Stimulated activated CD4-positive, alpha-beta T cell treated with anti-CD3 and anti-CD28 coated beads, Interleukin-4, amount 100 ng/mL, for 24 hours (primary cell): ENCODE measurements at places on chromosomes 11 and 22.

GRCh38 chr22:31490496-31490925 lies 869 bp upstream of the EIF4ENIF1 start:
- peak; percentile 68 for DNase-seq

DNA sequence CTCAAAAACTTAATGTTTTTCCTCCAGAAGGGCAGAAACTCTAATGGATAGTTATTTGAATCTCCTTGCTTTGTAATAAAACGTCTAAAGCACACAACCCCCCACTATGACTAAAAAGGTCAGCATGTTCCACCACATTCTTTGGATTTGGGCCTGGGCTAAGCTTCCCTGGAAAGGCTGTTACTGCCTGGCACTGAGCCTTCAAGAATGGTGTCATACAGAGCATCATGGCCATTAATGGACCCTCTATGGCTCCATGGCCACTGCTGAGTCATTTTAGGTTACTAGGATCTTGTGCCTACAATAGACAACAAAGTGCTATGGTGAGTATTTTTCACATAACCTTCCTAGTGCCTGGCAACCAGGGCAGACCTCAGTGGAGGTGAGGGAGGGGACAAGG lies 242.6 kb upstream of the FAT3 start:
- no peak for DNase-seq

GRCh38 chr22:27642104-27642800 lies 159.3 kb downstream of the MN1 start:
- no peak for DNase-seq

DNA sequence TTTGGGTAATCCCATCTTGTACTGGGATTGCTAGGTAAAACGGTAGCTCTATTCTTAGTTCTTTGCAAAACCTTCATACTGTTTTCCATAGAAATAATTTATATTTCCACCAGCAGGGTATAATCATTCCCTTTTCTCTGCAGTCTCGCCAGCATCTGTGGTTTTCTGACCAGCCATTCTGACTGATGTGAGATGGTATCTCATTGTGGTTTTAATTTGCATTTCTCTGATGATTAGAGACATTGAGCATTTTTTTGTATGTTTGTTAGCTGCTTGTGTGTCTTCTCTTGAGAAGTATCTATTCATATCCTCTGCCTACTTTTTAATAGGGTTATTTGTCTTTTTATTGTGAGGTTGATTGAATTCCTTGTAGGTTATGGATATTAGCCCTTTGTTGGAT lies 220.9 kb downstream of the PGR start:
- no peak for DNase-seq

- DNase-seq, result no peak
These were observed 11.1 kb upstream of the RFPL1 start for GRCh38 chr22:29427176-29427760.

- no peak for DNase-seq
These were observed 9.4 kb downstream of the UEVLD start for GRCh38 chr11:18578975-18579598.

DNA sequence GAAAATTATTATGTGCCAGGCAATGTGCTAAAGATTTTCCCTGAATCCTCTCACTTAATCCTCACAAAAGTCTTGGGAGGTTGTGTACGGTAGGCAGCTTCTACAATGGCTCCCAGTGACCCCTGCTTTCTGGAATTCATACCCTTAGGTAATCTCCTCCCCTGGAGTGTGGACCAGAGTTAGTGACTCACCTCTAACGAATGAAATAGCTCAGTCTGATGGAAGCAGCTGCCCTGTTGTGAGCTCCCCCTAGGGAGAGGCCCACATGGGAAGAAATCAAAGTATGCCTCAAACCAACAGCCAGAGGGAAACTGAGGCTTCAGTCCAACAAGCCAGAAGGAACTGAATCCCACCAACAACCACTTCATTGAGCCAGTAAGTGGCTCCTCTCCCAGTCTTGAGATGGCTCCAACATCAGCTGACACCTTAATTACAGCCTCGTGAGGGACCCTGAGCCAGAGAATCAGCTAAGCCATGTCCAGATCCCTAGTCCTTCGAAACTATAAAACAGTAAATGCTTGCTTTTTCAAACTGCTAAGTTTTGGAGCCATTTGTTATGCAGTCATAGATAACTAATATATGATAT lies 98.9 kb upstream of the ISX start:
- no peak for DNase-seq

DNA sequence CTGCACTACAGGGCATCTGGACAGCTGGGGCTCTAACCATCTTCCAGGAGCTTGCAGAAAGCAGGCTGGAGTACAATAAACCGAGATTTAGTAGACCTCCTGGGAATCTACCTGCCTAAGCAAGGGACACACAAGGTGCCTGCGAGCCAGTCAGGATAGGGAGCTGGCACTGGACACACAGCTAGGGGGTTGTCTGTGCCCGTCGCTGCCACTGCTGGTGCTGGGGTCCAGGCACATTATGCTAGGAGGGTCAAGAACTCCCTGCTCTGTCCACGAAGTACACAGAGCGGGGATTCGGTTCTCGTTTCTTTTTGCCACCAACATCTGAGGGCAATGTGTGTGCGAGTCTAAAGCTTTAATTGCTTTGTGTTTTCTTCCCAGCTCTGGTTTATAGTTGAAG lies 4.2 kb downstream of the RIC8A start:
- DNase-seq, result no peak

- no peak for DNase-seq
These were observed 13.6 kb downstream of the TPCN2 start for GRCh38 chr11:69062169-69062855.

DNA sequence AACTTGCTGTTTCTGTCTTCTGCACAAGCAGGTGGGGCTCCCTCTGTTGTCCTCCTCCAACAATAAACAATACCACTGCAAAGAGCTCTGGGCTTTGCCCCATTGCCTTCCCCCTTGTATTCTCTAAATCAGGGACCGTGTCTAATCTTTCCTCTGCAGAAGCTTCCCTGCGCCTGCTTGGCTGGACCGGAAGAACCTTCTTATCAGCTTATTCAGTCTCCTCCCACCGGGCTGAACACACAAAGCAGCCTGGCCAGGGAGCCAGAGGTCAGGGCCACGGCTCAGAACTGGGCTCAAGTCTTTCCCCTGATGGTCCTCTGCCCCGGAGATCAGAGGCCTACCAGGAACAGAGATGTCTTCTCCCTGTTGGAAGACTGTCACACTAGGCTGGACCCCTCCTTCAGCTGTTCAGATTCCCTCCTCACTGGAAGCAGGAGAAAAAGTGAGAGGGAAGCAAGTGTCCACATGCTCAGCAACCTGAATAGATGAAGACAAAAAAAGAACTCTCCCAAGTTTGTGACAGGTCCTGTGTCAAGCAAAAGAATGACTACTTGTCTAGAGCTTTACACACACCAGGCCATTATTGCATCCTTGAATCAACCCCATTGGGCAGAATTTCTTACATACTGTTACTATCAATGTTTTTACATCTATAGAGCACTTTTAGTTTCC lies 63.7 kb downstream of the RAB30 start:
- no peak for DNase-seq

- DNase-seq, result no peak
These were observed 459.3 kb downstream of the BRD1 start for GRCh38 chr22:49368221-49368975.

GRCh38 chr22:38981005-38981991 lies 849 bp upstream of the APOBEC3B start:
- no peak for DNase-seq

DNA sequence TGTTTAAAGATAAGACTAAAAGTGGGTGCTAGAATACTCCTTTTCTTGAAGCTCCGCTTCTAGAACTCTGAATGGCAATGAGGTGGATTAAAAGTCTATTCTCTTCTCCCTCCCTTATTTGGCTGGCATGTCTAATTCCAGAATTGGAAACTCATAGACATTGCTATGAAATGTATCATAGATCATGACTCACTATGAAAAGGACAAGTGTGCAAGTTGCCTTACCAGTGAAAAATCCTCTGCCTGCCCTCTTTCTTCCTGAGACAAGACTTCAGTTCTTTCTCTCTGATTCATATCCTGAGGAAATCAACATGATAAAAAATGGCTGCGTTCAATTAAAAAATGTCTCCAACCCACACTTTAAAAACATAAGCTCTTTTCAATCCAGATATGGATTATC lies 73.2 kb upstream of the BLID start:
- DNase-seq, result no peak

GRCh38 chr22:20143883-20144665 lies 6.8 kb downstream of the CCDC188 start:
- DNase-seq, result no peak

DNA sequence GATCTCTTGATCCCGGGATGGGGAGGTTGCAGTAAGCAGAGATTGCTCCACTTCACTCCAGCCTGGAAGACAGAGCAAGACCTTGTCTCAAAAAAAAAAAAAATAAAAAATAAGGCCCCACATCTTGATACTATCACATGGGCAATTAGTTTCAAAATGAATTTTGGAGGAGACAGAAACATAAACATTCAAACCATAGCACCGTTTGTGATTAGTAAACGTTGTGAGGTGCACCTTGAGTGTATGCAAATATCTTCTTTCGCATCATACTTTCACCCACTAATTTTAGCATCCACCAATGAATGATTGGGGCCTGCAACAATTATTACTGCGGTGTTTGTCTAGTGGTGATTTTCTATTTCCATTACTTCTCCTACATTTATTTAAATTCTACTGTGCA lies 11.0 kb upstream of the SPDYC start:
- DNase-seq, result no peak

DNA sequence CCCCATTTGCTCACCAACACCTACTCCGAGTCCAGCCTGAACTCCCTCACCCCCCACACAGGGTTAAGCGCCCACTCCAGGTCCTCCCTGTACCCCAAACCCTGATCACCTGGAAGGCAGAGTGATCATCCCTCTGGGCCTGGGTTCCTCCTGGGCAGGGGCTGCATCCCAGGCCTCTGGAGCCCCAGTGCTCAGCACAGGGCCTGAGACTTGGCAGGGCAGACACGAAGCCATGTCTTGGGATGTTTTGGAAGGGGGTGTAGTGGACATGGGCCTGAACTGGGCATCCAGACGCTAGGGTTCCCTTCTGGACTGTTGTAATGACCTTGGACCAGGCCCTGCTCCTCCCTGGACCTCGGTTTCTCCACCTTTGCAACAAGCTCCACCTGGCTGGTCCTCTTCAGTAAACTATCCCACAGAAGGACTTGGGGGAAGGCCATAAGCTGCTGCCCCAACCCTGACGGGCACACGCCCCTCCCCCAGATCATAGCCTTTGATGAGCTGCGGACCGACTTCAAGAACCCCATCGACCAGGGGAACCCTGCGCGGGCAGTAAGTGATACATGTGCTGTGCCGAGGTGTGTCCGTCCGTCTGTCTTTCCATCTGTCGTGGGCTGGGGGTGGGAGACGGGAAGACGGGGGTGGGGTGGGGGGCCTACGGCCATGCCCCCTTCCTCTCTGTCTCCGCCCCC lies 3.9 kb downstream of the CNIH2 start:
- DNase-seq, result no peak

DNA sequence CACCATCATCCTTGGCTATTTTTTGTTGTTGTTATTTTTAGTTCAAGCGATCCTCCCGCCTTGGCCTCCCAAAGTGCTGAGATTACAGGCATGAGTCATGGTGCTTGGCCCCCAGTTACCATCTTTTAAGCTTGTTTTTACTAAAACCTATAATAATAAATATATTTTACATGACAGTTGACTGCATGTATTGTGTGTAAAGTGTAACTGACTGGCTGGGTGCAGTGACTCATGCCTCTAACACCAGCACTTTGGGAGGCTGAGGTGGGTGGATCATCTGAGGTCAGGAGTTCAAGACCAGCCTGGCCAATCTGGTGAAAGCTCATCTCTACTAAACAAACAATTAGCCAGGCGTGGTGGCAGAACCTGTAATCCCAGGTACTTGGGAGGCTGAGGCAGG lies 386.2 kb downstream of the TENM4 start:
- no peak for DNase-seq

- DNase-seq, result no peak
These were observed 15.8 kb downstream of the DGKZ start for GRCh38 chr11:46363031-46363407.

GRCh38 chr11:111376181-111376871 lies 2.7 kb downstream of the POU2AF1 start:
- DNase-seq, result peak; percentile 32

GRCh38 chr22:37412495-37413250 lies 14.6 kb downstream of the ELFN2 start:
- DNase-seq, result no peak

DNA sequence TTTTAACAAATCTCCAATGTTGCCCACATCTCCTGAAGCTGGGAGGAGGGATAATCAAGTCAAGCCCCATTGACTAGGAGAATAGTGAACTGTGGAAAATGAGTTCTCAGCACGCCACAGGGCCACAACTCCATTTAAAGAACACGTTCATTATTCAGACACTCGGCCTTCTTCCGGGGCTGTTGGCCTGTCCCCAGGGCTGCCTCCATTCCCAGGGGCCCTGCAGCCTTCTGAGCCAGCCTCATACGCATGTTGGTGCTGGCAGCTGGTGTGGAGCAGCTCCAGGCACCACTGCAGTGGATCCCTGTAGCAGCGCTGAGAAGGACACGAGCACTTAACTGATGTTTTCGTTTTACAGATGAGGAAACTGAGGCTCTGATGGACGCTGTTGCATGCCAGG lies 87.5 kb upstream of the RCN1 start:
- no peak for DNase-seq

DNA sequence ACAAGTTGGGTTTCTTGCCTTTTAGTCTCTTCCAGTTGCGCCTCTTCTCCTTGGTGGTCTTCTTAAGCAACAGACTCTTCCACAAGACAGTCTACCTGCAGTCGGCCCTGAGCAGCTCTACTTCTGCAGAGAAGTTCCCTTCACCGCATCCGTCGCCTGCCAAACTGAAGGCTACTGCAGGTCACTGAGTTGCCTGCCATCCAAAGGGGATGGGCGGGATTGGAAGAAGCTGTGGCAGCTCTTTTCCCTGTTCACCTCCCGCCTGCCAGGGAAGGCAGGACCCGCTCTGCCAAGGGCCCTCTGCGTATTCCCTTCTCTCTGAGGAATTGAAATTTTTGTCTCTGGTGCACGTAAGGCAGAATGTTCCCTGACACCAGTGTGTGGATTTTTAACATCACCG lies 9.2 kb upstream of the STT3A start:
- no peak for DNase-seq

DNA sequence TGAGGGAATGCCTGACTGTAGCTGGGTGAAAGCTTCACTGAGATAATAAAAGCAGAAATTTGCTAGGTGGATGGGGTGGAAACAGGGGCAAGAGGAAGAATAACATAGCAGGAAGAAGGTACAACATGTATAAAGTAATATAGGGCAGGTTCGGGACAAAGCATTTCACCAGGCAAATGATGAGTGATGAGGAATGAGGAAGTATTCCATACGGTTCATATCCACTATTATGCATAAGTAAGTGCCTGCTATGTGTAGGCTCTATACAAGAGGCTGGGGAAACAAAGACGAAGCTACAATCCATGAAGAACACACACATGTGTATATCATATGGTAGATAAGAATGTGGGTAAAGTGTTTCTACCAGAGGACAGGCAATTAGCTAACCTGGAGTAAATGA lies 7.9 kb downstream of the NDUFC2 start:
- DNase-seq, result no peak
